ENCODE measurements at places on chromosomes 12 and 14.

DNA sequence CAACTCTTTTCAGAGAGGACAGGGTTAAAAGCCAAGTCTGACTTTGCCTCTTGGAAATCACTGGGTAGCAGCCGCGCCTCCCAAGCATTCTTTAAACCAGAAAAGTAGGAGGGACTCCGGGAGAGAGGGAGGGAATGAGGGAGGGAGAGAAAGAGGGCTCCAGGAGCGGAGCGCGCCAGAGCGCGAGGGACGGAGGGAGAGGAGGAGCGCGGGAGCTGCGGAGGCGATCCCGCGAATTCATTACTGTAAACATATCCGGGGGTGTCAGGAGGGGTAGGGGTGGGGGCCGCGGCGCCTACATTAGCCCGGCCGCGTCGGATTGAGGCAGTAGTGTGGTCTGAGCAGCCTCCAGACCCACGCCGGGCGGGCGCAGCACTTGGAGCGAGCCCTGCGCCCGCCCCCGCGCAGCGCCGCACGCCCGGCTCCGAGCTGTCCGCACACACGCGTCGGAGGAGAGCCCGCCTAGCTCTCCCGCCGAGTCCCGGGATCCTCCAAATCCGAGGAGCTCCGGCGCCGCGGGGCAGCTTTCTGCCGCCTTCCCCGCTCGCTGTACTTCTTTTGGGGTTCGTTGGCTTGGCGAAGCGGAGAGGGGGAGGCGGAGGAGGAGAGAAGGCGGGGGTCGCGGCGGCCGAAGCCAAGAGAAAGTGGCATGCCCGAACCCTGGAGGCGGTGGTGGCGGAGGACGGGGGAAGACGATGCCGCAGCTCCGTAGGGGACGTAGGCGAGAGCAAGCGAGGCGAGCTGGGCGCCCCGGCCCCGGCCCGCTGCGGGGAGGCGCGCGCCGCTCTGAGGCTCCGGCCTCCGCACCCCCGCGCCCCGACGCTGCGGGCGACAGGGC, 3.3 kb downstream of the FLRT2 start:
- no peak for DNase-seq

- no peak for DNase-seq
Observed at GRCh38 chr12:121996050-121996944, 25.4 kb upstream of the BCL7A start.

GRCh38 chr12:70121562-70121961, 121.7 kb upstream of the CNOT2 start:
- DNase-seq, result no peak

DNA sequence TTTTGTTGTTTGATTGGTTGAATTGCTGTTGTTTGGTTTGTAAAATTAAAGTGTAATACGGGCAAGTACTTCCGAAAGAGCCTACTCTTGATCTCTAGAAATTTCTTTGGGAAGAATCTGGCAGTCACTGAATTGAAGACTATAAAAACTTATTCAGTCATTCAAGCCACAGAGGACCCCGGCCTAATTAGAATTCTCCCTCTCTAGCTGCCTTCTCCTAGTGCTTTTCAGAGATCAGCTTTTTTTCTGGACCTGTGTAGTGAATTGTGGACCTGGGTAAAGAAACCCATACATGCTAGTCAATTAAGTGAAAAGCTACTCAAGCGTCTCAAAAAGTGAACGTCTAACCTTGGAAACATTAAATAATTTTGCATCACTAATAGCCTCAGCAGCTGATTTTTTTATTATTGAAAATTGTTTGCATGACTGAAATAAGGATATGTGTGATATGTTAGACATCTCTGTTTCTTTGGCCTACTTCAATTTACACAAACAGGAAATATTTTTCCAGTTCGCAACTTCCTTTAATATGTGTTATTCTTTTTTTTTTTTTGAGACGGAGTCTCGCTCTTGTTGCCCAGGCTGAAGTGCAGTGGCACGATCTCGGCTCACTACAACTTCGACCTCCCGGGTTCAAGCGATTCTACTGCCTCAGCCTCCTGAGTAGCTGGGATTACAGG, 27.2 kb downstream of the EFCAB11 start:
- DNase-seq, result no peak

GRCh38 chr12:67331123-67331522, 62.0 kb downstream of the CAND1 start:
- no peak for DNase-seq

GRCh38 chr12:124851342-124851741, 12.3 kb downstream of the SCARB1 start:
- no peak for DNase-seq

DNA sequence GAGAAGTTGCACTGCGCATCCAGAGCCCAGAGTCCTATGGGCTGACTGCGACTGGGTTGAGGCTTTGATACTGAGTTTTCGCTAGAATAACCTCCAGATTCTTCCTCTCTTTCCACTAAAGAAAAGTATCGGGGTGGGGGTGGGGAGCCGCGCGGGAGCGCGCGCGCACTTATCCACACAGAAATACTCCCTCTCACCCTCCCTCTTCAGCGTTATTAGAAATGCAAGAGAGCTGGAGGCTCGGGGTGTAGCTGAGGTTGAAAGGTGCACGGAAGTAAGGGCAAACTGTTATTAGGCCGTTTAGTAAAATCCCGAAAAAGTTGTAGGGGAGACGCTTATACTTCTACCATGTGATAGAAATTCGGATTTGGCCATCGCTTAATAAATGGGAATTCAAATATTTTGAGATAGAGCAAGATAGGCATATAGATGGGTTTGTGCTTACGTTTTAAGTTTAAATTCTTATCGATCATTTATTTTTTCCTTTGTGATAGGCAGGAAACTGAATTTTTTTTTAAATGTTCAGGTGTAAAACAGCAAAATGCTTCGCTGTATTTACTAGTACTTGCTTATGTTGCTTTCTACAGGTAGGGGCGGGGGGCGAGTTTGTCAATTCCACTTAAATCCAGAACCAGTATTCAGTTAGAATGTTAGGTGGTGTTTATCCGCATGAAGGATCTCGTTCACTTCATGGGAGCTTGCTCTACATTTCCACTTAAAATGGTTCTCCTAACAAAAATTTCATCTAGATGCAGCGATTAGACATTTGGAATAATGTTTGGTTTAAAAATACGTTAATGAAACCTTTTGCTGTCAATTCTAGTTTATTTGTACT, 1.1 kb downstream of the ARHGAP5 start:
- peak; percentile 64 for DNase-seq

GRCh38 chr12:44143175-44143574, 307.3 kb downstream of the TMEM117 start:
- DNase-seq, result no peak

DNA sequence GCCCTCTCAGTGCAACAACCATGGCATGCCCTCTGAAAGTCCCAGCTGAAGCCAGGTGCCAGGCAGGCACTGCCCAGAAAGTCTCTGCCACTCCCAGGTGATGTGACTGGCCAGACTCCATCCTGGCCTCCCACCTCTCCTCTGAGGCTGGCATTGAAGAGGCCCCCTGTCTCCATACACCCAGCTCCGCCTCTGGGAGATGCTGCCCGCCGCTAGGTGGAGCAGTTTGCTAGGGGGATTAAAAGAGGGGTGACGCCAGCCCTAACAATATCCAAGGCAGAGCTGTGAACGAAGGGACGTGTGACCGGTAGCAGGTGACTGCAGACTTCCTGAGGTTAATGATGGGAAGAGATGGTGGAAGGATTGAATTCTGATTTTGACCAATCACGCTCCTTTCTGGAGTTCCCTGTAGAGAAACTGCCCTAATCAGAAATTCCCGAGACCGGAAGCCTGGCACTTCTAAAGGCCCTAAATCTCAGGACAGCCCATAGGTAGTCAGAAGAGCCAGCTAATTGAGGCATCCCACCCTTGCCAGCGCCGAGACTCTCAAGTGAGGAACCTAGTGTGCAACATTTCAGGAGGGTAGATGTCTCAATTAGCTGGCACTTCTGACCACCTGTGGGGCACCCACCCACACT, 8.3 kb upstream of the PLEK2 start:
- DNase-seq, result peak; percentile 78
